ENCODE measurements at places on chromosomes 6 and 20.

- no peak for DNase-seq
Observed at GRCh38 chr6:109447878-109448555, 7.5 kb downstream of the SMPD2 start.

DNA sequence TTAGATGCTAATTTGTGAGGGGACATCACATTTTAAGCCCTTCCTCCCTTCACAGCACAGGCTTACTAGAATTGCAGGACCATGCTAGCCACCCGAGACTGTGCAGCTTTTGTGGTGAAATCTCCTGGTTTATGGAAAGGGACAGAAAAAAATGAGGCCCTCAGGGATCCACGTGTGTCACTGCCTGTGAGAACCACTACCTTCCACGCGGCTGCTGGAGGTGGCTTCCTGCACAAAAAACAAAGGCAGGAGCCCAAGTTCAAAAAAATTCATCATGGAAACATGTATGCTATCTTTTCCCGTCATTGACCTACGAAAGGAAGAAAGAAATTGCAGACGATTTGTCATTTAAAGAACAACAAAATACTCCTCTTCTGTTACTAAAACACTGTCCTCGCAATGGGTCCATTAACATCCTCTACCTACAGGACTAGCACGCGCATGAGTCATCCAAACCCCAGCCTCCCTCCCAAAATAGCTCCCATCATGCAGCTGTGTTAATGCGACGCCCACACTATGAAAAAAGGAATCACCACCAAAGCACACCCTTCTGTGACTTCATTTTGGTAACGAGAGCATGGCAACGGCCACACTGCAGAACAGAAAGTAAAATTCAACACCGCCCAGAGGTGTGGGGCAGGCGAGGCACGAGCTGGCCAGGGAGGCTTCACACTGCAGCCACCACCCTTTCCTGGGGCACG, 45.7 kb downstream of the RAMACL start:
- no peak for DNase-seq

- no peak for DNase-seq
Observed at GRCh38 chr6:3455147-3455568, 1.7 kb downstream of the SLC22A23 start.

- DNase-seq: no peak
Observed at GRCh38 chr20:53691060-53691810, 97.6 kb upstream of the ZNF217 start.

DNA sequence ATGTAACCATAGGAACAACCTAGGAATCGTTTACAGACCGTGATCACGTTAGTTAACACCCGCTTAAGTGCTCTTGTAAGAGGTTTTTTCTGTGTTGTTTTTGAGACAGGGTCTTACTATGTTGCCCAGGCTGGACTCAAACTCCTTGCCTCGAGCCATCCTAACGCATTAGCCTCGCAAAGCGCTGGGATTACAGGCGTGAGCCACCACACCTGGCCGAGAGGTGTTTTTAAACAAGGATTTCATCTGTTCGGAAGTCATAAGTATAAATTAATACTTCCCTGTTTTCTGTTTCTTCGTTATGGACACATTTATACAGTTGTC, 727 bp downstream of the MRS2 start:
- peak; percentile 3 for DNase-seq

DNA sequence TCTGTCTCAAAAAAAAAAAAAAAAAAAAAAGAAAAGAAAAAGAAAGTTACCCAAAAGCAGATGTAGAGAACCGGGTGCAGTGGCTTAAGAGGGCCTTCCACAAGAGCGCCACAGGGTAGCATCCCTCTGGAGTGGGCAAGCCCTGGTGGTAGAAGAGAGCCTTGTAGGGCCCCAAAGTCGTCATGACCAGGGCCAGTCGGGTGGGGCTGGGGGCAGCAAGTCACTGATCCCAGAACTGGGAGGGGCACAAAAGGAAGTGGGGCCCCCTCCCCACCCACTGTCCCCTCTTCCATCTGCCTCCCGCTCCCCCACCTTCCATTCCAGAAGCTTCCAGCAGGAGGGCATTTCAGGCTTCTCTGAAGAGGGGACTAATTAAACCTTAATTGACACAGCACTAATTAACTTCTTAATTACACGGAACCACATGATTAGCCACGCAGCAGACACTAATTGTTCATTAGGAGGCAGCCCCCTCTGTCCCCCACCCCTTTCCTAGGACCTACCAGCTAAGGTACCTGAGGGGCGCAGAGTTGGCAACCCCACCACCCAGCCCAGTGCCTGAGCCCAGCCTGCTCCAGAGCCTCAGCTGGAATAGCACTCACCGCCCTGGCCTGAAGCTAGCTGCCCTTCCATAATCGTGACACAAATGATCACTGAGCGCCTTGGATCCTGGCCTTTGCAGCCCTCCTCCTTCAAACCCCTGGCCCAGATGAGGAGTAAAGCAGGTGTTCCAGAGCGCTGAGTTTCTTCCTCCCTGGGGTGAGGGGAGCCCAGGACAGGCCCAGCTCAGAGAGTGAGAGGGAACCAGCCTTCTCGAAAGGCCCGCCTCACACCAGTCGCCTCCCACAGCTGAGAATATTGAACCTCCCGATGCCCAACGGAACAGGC, 34.8 kb downstream of the MDFI start:
- no peak for DNase-seq
